Esophagus squamous epithelium (tissue), 5 donors: ENCODE measurements at places on chromosomes 6 and 20.

GRCh38 chr6:154605178-154605881, 94.8 kb upstream of the CNKSR3 start:
- DNase-seq, result no peak
- no peaks in the 10 kb centered on the region for H3K4me1 ChIP-seq
- no peaks in the 10 kb centered on the region for H3K27me3 ChIP-seq
- no peaks in the 10 kb centered on the region for H3K36me3 ChIP-seq
- H3K4me3 ChIP-seq, result no peak overlapping the region
- no peak overlapping the region for H3K27ac ChIP-seq

GRCh38 chr20:1809611-1810510, 85.3 kb upstream of the SIRPA start:
- no peaks in the 10 kb centered on the region for H3K36me3 ChIP-seq
- no peak overlapping the region for H3K4me3 ChIP-seq
- H3K27ac ChIP-seq, result peak overlapping the region; percentile 80
- H3K27me3 ChIP-seq, result no peaks in the 10 kb centered on the region
- no peak for DNase-seq
- peaks cover 38% of the 10 kb centered on the region for H3K4me1 ChIP-seq

DNA sequence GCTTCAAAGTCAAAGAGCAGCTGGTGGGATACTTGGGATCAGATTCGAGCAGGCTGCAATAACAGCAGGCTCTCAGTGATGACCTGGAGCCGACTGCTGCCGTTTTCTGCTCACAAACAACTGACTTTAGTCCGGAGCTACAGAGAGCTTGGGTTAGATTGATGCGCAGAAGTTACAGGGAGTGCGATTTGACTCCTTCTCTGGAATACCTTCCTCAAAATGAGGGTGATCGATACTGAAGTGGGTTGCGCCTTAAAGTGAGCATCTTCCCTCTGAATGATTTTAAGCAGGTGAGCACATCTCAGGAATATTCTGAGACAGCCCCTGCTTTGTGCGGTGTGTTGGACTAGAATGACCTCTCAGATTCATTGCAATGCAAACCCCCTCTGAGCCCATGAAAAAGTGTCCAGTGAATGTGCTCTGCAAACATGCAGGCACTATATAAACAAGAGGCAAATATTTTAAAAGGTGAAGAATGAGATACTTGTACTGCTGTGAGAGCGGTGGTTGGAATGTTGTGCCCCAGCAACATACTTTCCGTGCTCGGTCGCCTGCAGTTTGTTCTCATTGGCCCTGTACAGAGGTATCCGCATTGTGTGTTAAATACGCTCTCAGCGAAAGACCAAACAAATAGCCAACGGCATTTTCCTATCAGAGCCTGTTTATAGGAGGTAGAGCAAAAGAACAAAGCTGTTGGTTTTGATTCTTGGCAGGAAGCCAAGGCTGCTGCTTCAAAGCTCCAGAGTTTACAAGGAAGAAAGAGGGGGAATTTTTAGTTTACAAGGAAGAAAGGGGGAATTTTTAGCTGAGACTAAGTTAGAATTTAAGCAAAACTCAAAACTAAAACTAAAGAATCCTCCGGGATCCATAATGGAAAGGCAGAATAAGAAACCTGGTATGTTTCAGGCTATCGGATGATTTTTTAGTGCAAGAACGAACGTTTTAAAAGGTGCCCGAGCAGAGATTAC, 67.7 kb downstream of the PHACTR2 start:
- DNase-seq, result no peak
- no peaks in the 10 kb centered on the region for H3K27me3 ChIP-seq
- peak overlapping the region; percentile 4 for H3K4me3 ChIP-seq
- peaks cover 22% of the 10 kb centered on the region for H3K4me1 ChIP-seq
- peaks cover 5% of the 10 kb centered on the region for H3K36me3 ChIP-seq
- H3K27ac ChIP-seq, result no peak overlapping the region

DNA sequence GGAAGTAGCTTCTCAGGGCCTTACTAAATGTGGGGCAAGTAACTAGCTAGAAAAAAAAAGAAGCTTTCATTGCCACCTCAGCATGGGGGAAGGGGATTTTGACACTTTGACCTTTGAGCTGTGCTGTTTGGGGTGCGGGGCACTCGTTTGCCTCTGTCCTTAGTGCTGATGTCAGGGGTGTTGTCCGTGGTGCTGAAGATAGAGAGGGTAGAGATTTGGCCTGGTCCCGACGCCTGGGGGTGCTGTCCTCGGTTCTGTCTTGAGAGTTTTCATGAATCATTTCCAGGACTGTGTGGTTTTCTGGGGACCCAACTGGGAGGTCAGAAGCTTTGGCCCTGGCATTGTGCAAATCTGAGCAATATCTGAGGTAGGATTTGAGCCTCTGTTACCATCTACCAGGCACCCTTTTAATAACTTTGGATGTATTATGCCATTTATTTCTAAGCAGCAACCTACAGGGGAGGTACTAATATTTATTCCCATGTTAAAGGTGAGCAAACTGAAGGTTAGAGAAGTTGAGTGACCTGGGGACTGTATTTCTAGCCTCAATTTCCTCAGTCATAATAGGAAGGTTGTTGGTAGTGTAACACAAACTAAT, 78.0 kb downstream of the DLGAP4 start:
- no peaks in the 10 kb centered on the region for H3K36me3 ChIP-seq
- H3K27me3 ChIP-seq, result no peaks in the 10 kb centered on the region
- DNase-seq, result no peak

- no peak overlapping the region for H3K27ac ChIP-seq
- no peaks in the 10 kb centered on the region for H3K36me3 ChIP-seq
- peaks cover 47% of the 10 kb centered on the region for H3K27me3 ChIP-seq
Measured at GRCh38 chr20:4123537-4124235, 108.3 kb upstream of the RNF24 start.

- no peak overlapping the region for H3K4me3 ChIP-seq
- no peaks in the 10 kb centered on the region for H3K36me3 ChIP-seq
- peak overlapping the region; percentile 3 for H3K27ac ChIP-seq
- peaks cover 30% of the 10 kb centered on the region for H3K4me1 ChIP-seq
- no peaks in the 10 kb centered on the region for H3K27me3 ChIP-seq
Measured at GRCh38 chr6:105804424-105804823, 281.7 kb upstream of the PRDM1 start.

DNA sequence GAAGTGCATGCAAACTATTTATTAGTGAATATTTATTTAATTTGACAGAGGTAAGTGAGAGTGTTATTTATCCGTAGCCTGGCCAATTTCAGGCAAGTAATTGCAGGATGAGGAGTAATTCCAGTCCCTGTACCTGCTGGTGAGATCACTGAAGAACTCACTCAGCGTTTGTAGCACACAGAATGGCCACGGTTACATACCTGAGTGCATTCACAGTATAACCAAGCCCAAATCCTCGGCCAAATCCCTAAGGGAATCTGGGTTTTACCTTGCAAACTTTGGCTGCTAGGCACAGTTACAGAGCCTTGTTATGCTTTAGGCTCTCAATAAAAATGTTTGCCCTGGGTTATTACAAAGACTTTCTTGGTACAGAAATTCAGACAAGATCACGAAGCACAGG, 93.3 kb downstream of the KCNQ5 start:
- H3K4me3 ChIP-seq, result no peak overlapping the region
- no peak for DNase-seq
- H3K27me3 ChIP-seq, result no peaks in the 10 kb centered on the region
- no peaks in the 10 kb centered on the region for H3K4me1 ChIP-seq
- H3K27ac ChIP-seq, result no peak overlapping the region

GRCh38 chr20:4073852-4074741, 58.7 kb upstream of the RNF24 start:
- H3K36me3 ChIP-seq, result no peaks in the 10 kb centered on the region
- H3K4me3 ChIP-seq, result no peak overlapping the region
- no peaks in the 10 kb centered on the region for H3K27me3 ChIP-seq
- H3K4me1 ChIP-seq, result peaks cover 30% of the 10 kb centered on the region
- DNase-seq, result no peak
- no peak overlapping the region for H3K27ac ChIP-seq

DNA sequence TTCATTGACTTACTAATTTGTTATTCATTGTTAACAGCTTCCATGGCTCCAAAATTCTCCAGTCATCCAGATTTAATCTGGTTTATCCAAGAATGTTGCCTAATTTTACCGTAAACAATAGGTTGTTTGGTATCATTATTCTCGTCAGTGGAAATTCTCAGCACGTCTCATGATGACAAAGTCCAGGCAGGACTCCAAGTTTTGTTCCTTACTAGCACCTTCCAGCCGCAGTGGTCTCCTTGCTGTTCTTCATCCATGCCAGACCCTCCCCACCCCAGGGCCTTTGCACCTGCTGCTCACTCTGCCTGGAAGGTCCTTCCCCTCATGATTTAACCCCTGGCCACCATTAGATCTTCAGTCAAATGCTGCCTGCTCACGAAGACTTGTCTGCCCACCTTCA, 48.1 kb upstream of the NAA20 start:
- peaks cover 70% of the 10 kb centered on the region for H3K36me3 ChIP-seq
- peaks cover 23% of the 10 kb centered on the region for H3K4me1 ChIP-seq
- DNase-seq, result no peak
- H3K27me3 ChIP-seq, result no peaks in the 10 kb centered on the region
- no peak overlapping the region for H3K4me3 ChIP-seq
- peak overlapping the region; percentile 49 for H3K27ac ChIP-seq

- H3K27me3 ChIP-seq, result no peaks in the 10 kb centered on the region
- no peaks in the 10 kb centered on the region for H3K4me1 ChIP-seq
- DNase-seq, result no peak
- H3K36me3 ChIP-seq, result no peaks in the 10 kb centered on the region
Measured at GRCh38 chr6:122130026-122130348, 269.5 kb upstream of the HSF2 start.

- DNase-seq, result no peak
- H3K4me3 ChIP-seq, result no peak overlapping the region
- H3K27me3 ChIP-seq, result no peaks in the 10 kb centered on the region
- H3K27ac ChIP-seq, result no peak overlapping the region
Measured at GRCh38 chr6:57097596-57097995, 7.6 kb downstream of the ZNF451 start.
